ENCODE measurements at places on chromosomes 2 and 18.

GRCh38 chr2:60152226-60152833 lies 401.1 kb downstream of the BCL11A start:
- DNase-seq: no peak

GRCh38 chr2:231800493-231801091 lies 14.3 kb downstream of the COPS7B start:
- no peak for DNase-seq

DNA sequence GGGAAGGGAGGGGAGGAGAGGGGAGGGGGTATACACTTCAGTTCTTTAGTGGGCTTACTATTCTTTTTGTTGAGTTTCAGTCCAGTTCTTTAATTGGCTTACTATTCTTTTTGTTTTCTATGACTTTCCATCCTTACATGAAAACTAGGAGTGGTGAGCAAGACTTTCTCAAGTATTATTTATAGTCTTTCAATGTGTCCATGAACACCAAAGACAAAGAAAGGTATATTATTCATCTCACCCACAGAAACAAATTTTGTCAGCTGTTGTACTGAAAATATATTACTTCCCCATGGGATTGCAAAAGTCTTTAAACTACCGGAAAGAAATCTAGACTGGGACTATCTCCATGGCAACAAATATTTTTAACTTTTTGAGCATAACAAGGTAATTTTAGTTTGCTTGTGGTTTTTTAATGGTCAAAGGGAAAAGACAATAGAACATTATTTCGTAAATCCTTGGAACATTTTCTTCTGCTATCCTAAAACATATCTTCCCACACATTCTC lies 17.6 kb downstream of the ADAM17 start:
- no peak for DNase-seq

- no peak for DNase-seq
Measured at GRCh38 chr2:3334392-3335345, 42.9 kb downstream of the EIPR1 start.

- no peak for DNase-seq
Measured at GRCh38 chr2:60473546-60473945, 79.9 kb downstream of the BCL11A start.

DNA sequence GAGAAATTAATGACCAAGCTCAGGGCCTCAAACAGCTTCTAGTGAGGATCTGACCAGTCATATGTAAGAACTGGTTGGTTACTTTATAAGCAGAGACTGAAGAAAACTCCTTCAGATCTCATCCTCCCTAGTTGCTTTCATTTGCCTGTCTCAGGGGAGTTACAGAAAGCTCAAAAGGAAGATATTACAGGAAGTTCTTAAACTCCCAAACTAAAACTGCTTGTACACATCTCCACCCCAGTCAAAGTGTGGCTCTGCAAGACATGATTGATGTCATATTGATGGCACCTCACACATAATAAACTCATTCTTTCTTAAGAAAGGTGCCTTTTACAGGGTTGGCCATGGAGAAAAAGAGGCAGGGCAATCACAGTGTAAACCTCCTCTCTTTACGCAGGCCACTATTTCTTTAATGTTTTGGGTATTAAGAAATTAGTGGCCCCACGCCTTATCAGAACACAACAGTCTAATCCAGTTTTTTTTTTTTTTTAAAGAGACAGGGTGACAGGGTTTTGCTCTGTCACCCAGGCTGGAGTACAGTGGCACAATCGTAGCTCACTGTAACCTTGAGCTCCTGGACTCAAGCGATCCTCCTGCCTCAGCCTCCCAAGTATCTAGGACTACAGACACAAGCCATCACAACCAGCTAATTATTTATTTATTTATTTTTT lies 62.6 kb upstream of the STK17B start:
- DNase-seq: no peak

- DNase-seq: no peak
Measured at GRCh38 chr18:11932393-11932792, 24.3 kb upstream of the MPPE1 start.

DNA sequence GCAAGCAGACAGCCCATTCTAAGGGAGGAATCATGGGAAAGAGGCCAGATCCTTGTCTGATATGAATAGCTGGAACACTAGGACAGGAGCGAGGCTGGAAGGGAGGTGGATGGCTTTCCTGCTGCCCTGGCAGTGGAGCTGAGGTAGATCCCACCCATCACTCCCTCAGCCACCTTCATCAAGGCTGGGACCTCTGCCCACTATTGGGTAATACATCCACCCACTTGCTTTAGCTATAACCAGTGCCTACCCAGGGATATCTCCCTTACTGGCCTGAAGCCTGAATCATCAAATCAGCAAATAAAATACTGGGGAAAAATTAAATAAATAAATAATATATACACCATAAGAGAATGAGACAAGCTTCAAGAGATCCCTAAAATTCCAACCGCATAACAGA lies 183.2 kb upstream of the KYNU start:
- DNase-seq: no peak

- no peak for DNase-seq
Measured at GRCh38 chr18:50836521-50836957, 16.7 kb upstream of the MRO start.

GRCh38 chr2:221342388-221342787 lies 229.7 kb downstream of the EPHA4 start:
- no peak for DNase-seq

- no peak for DNase-seq
Measured at GRCh38 chr2:215754546-215754945, 258.8 kb downstream of the MREG start.

- DNase-seq: no peak
Measured at GRCh38 chr2:183070942-183071844, 7.4 kb upstream of the DUSP19 start.

DNA sequence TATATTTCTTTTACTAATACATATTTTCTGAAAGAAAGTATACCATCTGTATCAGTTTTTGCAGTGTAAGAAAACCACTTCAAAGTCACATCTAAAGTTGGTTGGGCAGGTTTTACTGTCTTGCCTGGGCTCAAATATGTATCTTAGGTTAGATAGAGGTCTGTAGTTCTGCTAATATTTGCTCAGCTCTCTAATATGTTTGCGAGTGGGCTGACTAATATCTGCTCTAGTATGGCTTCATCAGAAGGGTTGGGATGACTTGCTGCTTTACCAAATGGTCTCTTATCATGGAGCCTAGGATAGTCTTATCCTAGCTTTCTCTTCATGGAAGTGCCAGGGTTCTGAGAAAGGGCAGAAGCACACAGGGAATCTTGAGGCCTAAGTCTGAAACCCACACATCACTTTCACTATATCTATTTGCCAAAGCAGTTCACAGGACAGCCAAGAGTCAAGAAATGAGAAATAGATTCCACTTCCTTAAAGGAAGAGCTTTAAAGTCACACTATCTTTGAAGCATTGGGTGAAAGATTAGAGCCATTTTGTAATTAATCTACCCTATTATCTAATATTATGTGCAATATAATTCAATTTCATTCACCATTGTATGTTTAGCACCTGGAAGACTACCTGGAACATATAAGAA lies 610.0 kb downstream of the KCNJ3 start:
- no peak for DNase-seq

DNA sequence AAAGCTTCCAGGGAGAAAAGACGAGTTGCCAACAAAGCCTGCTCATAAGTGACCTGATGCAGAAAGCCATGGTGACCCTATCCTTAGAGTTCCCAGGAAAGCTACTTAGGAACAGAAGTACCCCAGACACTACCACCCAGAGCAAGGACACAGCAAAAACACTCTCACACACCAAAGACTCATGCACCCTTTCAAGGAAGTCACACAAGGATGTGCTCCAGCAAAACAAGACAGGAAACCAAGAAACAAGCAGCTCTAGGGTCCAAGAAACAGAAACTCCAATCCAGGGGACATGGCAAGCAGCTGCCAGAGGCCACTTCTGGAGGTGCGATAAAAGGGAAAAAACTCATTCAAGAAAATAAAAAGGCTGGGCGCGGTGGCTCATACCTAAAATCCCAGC lies 5.7 kb downstream of the KIF1A start:
- DNase-seq: no peak

GRCh38 chr18:33733376-33733775 lies 155.4 kb downstream of the ASXL3 start:
- DNase-seq: no peak

- DNase-seq: no peak
Measured at GRCh38 chr2:166494140-166494624, at the start of gene SCN7A. Gene SCN7A, minus strand, starts transcription at chr2:166494249. Its CDS starts 16,553 bp downstream, at chr2:166477696.

DNA sequence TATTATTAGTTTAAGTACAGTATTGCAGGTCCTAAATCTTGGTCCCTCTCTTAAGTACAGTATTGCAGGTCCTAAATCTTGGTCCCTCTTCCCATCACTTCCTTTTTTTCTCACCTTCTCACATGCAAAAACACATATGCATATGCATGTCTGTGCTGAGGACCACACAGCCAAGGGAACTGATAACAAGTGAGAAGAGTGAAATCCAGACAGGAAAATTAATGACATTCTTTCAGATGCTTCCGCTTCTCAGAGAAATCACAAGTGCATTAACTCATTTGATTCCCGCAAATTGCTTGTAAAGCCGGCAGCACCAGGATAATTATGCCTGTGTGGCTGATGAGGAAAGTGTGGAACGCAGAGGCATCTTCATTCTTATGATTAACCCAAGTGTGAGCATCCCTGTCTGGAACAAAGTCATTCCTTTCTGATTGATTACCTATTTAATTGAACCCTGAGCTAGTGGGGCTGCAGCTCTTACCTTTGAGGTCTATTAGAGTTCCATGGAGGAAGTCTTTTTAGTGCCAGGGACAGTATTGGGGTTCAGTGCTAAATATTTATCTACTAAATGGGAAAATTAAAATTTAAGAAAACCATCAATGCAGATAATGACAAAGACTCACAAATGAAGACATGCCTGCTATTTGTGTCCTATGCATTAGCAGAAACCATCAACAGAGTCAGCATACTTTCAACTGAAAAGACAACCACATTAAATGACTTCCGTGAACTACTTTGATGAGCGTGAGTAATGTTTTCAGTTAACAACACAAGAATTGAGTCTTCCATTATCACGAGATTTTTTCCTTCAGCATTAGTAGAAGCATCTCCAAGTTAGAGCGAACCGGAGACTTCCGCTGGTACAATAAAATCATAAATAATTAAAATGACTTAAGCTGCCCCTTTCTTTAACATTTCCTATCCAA lies 220.4 kb upstream of the SLC35G4 start:
- DNase-seq: no peak

GRCh38 chr2:105104208-105104731 lies 66.4 kb downstream of the MRPS9 start:
- DNase-seq: peak; percentile 21

DNA sequence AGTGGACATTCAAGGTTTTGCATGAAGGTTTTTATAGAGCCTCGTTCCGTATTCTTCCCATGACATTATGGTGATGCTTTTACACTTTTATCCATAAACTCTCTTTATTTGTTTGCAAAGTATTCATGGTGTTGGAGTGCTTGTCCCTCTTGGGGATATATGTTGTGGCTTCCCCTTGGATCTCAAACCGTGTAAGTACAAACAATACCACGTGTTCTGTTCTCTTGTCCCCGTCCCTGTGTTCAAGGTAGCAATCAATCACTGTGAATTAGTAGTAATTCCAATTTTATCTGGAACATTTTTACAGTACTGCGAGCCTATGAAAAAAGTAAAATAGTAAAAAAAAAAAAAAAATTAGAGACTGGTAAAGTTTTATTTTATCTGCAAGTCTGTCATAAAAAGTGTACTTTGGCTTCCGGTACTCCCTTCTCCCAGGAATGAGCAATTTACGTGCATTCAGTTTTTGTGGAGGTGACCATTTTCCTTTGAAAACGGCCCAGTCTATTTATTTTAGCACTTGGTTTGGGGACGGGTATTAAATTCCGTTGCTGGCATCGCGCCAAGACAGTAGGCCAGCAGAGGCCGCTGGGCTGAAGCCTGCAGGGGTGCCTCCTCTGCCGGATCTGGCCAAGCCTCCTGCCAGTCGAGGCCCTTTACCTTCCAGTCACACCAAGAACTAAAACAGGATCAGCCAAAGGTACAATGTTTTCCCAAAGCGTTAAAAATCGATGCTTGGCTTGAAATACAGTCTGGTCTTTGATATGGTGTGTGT lies 175.7 kb downstream of the SOCS6 start:
- DNase-seq: no peak

GRCh38 chr2:54471221-54471711 lies 15.1 kb downstream of the SPTBN1 start:
- DNase-seq: peak; percentile 52

- DNase-seq: no peak
Measured at GRCh38 chr18:79577451-79578395, 101.9 kb upstream of the CTDP1 start.

GRCh38 chr2:239769554-239770245 lies 255.4 kb downstream of the NDUFA10 start:
- no peak for DNase-seq

DNA sequence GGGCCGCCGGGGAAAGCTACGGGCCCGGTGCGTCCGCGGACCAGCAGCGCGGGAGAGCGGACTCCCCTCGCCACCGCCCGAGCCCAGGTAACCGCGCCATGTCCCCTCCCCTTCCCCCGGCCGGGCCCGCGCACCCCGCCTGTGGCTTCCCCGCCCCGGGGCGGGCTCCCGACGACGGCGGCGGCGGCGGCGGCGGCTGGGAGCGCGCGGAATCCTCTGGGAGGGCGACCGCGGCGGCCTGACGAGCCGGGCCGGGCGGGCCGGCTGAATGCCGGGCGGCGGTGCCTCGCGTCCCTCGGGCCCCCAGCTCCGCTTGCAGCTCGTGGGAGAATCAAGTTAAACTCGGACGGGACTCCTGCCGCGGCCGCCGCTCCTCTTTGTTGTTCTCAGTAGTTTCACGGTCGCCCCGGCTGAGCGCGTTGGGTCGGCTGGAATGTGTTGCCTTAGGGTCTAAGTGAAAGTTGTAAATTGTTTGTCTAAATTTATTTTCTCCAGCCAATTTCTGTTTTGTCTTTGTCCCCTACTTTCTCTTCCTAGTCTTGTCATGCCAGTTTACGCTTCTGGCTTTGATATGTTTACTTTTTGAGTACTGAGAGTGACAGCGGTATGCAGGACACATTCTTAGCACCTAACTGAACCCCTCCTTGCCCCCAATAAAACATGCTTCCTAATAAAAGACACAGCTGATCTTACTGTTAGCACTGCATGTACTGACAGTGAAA lies 685 bp downstream of the SMAD4 start:
- no peak for DNase-seq

GRCh38 chr2:144854596-144854995 lies 334.7 kb upstream of the ZEB2 start:
- DNase-seq: no peak

- DNase-seq: no peak
Measured at GRCh38 chr2:117536139-117536538, 278.4 kb upstream of the DDX18 start.

GRCh38 chr2:185738679-185739472 lies at the start of gene FSIP2:
Gene FSIP2, plus strand, starts transcription at chr2:185738804. Its CDS starts 91 bp downstream, at chr2:185738895.
- DNase-seq: no peak

GRCh38 chr2:88036606-88037005 lies 19.0 kb downstream of the KRCC1 start:
- DNase-seq: no peak

DNA sequence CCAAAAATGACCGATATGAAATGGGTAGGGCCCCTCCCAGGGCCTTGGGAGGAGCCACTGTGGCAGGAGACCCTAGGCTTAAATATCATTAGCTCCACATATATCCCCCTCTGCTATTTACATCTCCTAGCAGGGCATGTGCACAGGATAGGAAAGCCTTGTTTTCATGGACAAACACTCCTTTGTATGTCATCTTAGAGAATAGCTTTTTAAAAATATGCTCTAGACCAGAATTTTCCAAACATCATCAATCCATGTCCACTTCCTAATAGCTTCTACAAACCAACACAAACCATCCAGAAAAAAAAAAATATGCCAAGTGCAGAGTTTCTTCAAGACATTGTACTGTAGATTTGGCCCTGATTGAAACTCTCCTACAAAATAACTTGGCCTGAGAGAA lies 10.8 kb downstream of the DAPL1 start:
- no peak for DNase-seq
